ENCODE measurements at places on chromosomes 1 and 21.

GRCh38 chr21:29933088-29933487 lies 6.7 kb downstream of the GRIK1 start:
- no peak for DNase-seq

- no peak for DNase-seq
These were observed 193.1 kb upstream of the UBE2U start for GRCh38 chr1:64010316-64010715.

DNA sequence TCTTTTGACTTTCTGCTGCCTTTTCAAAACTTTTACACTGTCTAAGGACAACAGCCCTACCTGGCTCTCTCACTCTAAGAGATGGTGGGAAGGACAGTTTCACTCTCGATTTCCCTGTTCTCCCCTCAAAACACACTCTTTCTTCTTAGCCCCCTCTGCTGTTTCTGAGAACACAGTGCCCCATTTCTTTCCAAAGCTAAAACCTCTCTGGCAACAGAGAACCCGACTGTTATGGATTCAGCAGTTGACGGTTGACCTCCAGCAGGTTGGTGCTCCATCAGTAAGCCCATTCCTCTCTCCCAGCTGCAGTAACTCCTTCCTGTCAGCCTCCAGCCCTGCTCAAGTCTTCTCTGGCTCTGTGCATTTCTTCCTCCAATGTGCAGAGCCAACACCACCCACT lies 88.2 kb upstream of the ABCD3 start:
- no peak for DNase-seq

DNA sequence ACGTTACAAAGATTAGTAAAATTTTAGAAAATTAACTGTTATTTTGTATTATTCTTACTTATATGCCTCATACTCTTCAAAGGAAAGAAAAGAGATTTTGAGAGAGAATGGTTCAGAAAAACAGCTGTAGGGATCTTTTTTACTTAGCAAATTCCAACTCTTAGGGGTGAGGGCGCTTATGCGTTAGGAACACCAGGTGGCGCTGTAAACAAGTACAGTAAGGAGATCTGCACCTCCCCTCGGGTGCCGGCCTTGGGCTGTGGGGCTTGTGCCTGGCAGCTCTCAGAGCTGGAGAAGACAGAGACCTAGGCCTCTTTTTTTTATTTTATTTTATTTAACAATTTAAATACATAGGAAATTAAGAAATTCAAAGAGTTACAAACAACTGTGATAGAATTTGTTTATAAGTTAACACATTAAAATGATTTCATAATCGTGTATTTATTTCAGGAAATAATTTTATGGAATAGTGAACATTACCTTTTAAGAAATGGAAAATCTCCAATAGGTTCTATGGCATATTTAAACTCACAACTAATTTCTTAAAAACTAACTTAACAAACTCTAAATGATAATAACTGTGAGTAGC lies 32.6 kb downstream of the UTP25 start:
- DNase-seq = peak; percentile 70

DNA sequence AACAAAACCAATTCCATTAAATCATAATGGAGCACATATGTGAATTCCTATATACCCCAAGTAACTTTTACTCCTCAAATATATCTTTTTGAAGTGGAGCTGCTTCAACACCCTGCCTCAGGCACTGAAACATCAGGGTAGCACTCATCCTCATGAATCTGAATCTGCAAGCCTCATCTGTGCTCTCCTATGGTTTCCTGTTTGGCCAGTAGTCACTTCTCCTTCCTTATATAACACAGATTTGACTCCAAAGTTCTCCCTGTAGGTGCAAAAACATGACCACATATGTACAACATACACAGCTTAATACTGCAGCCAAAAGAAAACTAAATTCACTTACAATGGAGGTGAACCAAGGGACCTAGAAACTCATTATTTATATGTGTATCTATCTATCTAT lies 7.2 kb downstream of the TRIT1 start:
- no peak for DNase-seq

- DNase-seq = peak; percentile 70
These were observed 43.4 kb upstream of the RHOU start for GRCh38 chr1:228691926-228692325.

GRCh38 chr21:43800124-43800523 lies 10.7 kb downstream of the RRP1 start:
- no peak for DNase-seq

GRCh38 chr1:211705467-211706091 lies 30.2 kb upstream of the NEK2 start:
- DNase-seq = no peak

GRCh38 chr1:221881805-221882581 lies 140.1 kb upstream of the DUSP10 start:
- DNase-seq = no peak

DNA sequence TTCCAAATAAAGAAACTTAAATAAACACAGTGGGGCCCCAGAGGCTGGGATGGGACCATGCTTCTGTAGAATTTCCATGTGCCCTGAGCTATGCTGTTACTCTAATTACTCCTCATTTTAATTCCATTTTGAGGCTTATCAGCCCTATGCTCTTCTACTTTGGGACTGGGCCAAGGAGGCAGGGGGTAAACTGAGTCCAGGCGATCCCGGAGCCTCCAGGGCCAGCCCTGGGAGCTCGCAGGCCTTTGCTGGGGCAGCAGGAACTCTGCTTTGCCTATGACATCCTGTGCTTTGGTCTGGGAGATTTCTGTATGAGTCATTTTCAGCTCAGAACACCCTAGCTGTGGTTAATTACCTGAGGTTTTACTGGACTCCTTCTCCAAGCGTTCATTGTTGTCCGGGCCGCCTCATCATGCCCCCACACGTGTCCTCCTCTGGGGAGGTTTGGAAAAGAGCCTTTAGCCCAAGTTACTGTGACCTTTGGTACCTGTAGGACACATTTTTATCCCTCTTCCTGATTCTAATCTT lies 95.7 kb downstream of the RHOU start:
- no peak for DNase-seq

GRCh38 chr1:82154219-82154970 lies 353.7 kb downstream of the ADGRL2 start:
- DNase-seq = no peak

- no peak for DNase-seq
These were observed 29.0 kb downstream of the DHCR24 start for GRCh38 chr1:54857746-54858561.

DNA sequence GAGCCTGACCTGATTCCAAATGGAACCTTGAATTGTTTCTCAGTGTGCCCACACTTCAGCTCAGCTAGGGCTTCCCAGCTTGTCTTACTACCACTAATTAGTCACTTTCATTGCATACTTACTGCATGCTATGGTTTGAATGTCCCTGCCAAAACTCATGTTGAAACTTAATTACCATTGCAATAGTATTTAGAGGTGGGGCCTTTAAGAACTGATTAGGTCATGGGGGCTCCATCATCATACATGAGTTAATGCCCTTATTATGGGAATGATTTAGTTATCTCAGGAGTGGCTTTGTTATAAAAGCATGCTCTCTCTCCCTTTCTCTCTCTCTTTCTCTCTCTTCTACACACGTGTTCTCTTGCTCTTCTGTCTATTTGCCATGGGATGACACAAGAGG lies 68.3 kb downstream of the NENF start:
- DNase-seq = no peak

GRCh38 chr1:66182026-66182425 lies 351.9 kb upstream of the SGIP1 start:
- no peak for DNase-seq

DNA sequence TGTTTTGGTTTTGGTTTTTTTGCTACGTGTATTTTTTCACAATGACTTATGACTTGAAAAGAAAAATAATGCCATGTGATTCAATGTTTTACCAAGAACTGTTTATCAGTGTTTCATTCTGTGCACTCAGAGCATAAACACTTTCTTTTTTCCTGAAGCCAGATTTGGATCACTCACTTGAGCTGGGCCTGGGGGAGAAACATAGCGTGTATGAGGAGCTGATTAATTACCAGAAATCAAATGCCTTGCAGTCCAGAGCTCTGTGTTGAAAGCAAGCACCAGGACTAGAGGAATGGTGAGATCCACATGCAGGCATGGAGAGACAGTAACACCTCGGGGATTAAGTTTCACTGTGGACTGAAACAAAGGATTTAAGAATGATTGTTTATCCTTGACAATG lies 642.1 kb upstream of the ADGRL2 start:
- DNase-seq = no peak

DNA sequence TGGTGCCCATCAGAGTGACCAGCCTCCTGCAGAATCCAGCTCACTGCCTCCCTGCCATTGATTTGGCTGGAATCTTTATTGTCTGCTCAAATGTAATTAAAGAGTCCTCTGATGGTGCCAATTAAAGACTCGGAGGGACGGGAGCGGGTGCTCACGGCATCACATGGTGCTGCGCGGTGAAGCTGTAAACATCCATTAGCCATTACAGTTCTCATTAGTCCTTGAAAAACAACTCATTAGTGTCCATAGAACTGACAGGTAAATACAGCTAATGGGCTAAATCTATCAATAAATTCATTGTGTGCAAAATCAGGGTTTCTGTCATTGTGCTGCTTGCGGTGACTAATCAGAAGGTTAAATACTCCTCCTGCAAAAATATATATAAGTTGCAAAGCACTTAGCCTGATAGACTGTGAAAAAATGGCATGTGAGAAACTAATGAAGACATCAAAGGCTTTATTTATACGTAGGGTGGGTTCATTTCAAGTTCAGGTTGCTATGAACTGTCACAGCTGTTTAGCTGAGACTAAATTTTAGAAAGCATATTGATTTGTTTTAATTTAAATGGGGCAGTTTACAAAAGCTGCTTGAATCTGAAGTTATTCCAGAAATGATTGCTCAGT lies 289.8 kb upstream of the POU3F1 start:
- no peak for DNase-seq

- no peak for DNase-seq
These were observed 6.9 kb upstream of the PTGFR start for GRCh38 chr1:78483903-78484302.

- DNase-seq = no peak
These were observed 2.9 kb downstream of the DDI2 start for GRCh38 chr1:15620155-15620545.

GRCh38 chr1:209727286-209727685 lies 22.6 kb downstream of the HSD11B1 start:
- DNase-seq = no peak

DNA sequence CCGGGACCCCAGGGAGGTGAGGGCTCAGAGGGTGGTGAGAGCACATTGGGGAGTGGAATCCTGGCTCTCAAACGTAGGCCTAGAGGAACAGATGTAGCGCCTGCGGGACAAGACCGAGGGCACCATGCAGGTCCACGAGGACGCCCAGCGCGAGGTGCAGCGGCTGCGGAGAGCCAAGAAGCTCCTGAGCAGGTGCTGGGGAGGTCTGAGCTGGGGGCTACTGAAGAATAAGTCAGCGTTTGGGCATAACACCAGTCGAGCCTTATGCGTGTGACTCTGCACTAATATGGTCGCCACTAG lies 2.6 kb upstream of the NBPF3 start:
- DNase-seq = no peak

DNA sequence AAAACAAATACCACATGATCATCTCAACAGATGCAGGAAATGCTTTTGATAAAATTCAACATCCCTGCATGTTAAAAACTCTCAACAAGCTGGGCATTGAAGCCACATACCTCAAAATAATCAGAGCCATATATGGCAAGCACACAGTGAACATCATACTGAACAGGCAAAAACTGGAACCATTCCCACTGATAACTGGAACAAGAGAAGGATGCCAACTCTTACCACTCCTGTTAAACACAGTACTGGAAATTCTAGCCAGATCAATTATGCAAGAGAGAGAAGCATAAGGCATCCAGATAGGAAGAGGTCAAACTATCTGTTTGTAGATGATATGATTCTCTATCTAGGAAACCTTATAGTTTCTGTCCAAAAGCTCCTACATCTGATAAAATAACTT lies 91.6 kb downstream of the DNAH14 start:
- no peak for DNase-seq

GRCh38 chr1:200899015-200899386 lies 4.3 kb downstream of the INAVA start:
- no peak for DNase-seq

- no peak for DNase-seq
These were observed 13.9 kb downstream of the CXADR start for GRCh38 chr21:17526776-17527175.

DNA sequence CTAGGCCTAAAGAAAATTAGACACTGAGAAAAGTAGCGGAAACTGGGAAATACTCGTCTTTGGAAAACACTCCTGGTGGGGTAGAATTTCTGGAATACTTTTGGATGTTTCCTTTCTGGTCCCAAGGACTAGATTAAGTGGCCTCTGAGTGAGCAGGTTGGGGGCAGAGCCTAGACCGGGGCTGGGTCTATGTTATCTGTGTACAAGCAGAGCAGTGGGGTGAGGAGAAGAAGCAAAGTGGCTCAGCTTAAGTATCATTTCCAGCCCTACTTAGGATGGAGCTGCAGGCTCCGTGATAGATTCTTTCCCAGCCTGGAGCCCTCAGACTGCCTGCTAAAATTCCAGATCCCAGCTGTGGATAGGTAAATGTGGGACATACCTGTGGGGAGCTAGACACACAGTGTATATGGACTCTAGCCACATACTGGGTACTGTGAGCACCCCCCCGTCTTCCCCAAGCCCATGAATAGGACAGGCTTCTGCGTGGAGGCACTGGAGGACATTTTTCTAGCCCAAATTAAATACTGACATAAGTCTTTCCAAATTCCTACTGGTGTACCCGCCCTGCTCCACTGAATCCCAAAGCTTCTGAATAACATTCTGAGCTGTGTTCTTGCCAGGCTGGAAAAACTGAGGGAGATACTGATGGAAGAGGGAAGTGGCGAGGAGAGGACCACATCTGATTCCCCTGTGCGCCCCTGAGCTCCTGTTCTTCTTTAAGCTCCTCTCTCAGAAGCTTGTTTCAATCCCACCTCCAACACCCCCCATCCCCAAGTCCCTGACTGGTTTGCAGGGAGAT lies 6.8 kb downstream of the FMOD start:
- no peak for DNase-seq

- peak; percentile 61 for DNase-seq
These were observed 262.1 kb upstream of the SGIP1 start for GRCh38 chr1:66271904-66272254.

GRCh38 chr1:111987502-111987901 lies 2.0 kb downstream of the KCND3 start:
- peak; percentile 49 for DNase-seq

DNA sequence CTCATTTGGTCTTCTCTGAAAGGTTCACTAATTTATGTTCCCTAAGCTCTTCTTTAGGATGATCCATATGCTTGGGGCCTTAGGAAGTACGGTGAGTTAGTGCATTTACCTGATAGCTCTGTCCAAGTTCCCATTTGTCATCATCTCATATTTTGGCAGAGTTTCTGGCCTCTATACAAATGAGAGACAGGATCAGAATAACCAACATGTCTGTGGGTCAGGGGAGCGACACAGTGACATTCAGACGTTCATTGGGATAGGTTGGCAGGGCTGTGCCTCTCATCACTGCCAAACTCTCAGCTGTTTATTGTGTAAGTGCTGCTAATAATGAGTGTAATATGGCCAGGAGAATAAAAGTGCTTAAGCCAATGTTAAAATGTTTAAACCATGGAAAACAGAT lies 561.1 kb upstream of the ZRANB2 start:
- no peak for DNase-seq

- DNase-seq = no peak
These were observed 1.7 kb downstream of the SDC3 start for GRCh38 chr1:30906631-30907441.

Data from prostate gland (tissue), 2 donors.